ENCODE measurements at places on chromosomes 16 and 17. TPM values are rescaled to one million over a fixed set of nuclear protein-coding genes. Genes with fewer than 3 reads are reported as not detected.

TBC1D3C gene
- total RNA-seq = not detected

PRKAR1A gene
- total RNA-seq = 340 TPM

EFCAB13 gene
- total RNA-seq = 18.8 TPM

ATP2C2 gene
- total RNA-seq = 2.2 TPM

HS3ST4 gene
- total RNA-seq = not detected

DNA sequence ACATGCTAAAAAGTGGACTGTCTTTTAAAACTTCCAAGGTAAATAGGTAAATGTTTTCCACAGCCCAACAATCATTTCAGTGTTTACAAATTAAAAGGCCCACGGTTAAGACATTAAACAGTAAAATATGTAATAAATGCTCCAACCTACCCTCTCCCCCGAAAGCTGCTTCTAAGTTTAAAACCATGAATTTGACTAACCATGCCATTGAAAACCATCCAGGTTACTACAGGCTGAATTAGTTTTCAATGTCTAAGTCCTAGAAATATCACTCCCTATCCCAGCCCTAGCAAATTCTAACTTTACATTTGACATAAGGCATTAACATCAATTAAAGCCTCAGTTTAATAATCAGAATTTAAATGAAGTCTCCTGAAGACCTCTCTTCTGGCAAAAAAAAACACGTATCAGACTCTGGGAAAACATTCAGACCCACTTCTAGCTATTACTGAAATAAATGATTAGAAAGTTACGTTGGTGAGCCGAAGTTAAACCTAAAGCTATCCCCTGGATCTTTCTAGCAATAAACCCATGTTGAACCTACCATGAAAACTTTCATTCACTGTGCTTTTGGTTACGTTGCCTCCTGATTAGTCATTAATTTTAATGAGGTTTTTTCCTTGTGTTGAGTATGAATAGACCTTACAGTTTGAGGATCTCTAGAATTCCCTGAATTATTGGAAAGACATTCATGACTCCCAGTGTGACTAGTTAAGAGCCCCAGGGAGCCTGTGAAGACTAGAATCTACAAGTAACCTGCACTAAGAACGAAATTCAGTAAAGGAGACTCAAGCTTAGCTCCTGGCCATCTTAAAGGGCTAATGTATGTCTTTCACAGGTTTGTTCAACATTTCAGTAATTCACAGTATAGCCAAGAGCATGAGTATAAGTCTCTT, 1.7 kb upstream of the POLG2 start:
- H3K4me3 ChIP-seq = no peak overlapping the region
- H3K4me1 ChIP-seq = peaks cover 26% of the 10 kb centered on the region
- no peak for DNase-seq
- H3K27me3 ChIP-seq = no peaks in the 10 kb centered on the region

GRCh38 chr17:2792366-2793169, 3.7 kb upstream of the RAP1GAP2 start:
- no peaks in the 10 kb centered on the region for H3K27me3 ChIP-seq
- H3K36me3 ChIP-seq = no peaks in the 10 kb centered on the region
- no peak overlapping the region for H3K4me3 ChIP-seq
- no peak for DNase-seq

DNA sequence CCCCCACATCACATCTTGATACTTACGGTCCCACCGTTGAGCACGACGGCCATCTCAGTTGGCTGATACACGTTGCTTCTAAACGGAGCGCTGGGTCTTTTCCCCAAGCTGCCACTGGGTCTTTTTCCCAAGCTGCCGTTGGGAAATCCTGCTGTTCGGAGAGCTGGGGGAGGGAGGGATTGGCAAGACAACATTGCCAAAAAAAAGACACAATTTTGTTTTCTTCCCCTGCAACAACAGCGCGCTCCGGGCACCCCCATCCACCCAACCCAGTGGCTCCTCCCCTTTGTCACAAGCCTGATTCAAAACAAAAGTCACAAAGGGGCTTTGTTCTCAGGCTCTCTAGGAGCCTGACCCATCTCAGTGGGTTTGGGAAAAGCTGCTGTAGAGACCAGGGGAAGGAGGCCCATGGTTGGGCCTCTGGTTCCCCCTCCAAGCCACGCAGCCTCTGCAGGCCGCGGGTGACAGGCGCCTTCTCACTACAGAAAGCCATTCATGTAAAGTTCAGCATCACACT, 22.8 kb downstream of the GPRC5B start:
- H3K4me3 ChIP-seq = no peak overlapping the region
- H3K27ac ChIP-seq = no peak overlapping the region
- DNase-seq = no peak
- H3K4me1 ChIP-seq = no peaks in the 10 kb centered on the region
- H3K27me3 ChIP-seq = no peaks in the 10 kb centered on the region

DNA sequence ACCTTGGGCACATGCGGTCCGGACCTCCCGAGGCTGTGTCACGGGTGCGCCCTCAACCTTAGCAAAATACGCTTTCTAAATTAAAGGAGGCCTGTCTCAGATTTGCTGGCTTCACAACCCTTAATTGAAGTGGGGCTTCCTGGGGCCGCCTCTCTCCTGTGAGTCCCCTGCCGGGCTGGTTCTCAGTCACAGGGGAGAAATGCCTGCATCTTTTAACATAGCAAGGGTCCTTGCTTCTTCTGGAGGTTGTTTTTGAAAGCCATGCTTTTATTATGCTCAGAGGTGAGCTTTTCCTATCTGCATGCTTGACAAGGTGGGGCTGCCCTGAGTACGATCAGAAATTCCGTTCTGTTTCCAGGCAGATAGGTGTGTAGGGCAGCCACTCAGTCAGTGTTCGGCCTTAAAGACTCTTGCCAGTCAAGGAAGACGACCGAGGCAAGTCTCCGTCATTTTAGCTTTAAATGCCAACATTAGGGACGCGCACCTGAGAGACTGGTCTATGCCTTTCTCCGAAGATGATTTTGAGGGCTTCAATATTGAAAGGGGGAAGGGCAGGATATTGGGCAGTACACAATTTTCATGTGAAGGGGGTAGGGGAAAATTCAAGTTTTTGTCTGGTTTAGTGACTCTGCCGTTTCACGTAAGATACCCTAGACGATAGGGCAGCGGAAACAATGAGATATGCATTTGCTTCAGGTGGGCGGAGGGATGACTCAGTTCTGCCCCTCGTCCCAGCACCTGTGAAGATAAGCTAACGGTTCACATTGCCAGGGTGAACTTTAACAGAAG, 5.5 kb upstream of the SLC7A5 start:
- H3K4me1 ChIP-seq = no peaks in the 10 kb centered on the region
- DNase-seq = no peak
- no peak overlapping the region for H3K4me3 ChIP-seq
- H3K36me3 ChIP-seq = no peaks in the 10 kb centered on the region
- H3K27me3 ChIP-seq = peaks cover 5% of the 10 kb centered on the region

DNA sequence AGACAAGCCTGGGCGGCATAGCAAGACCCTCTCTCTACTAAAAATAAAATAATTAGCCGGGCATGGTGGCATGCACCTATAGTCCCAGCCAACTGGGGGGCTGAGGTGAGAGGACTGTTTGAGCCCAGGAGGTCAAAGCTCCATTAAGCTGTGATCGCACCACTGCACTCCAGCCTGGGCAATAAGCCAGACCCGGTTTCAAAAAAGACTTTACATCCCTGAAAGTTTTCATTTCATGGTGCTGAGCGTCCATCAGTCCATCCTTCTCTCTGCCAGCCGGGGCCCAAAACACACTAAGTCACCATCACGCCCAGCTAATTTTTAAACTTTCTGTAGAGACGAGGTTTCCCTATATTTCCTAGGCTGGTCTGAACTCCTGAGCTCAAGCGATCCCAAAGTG, 10.6 kb downstream of the RAB40B start:
- peaks cover 17% of the 10 kb centered on the region for H3K4me1 ChIP-seq
- no peak for DNase-seq
- H3K27me3 ChIP-seq = no peaks in the 10 kb centered on the region
- no peaks in the 10 kb centered on the region for H3K36me3 ChIP-seq
- H3K27ac ChIP-seq = peak overlapping the region; percentile 93

DNA sequence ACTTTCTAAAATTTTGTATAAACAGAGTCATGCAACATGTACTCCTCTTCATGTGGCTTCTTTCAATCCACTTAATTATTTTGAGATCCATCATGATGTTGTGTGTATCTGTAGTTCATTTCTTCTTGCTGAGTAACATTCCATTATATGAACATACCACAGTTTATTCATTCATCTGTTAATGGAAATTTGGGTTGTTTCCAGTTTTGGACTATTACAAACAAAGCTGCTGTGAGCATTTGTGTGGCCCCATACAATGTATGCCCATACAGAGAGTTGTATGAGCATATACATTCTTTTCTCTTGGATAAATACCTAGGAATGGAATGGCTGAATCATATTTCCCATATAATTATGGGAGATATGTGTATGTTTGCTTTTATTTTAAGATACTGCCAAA, 85.6 kb downstream of the CLEC16A start:
- no peak overlapping the region for H3K4me3 ChIP-seq
- H3K4me1 ChIP-seq = no peaks in the 10 kb centered on the region
- H3K36me3 ChIP-seq = peaks cover 11% of the 10 kb centered on the region
- no peak for DNase-seq

DNA sequence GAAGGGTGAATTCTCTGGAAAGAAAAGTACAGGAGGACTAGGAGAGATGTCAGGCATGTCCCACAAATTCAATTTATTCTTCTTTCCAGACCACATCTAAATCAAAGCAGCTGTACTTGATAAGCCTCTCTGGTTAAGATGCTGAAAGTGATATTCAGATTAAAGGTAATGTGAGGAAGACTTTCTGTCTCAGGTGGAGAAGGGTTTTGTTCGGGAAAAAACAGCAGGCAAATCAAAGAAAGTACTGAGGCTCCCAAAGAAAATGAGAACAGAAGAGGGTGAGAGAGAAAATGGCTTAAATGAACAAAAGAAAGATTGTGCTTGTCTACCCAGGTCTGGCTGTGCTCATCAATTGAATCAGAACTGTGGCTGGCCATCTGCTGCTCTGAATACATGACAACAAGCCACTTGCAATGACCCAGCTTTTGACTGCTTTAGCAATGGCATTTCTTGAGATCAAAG, 55.6 kb downstream of the MMD start:
- H3K27me3 ChIP-seq = no peaks in the 10 kb centered on the region
- no peak for DNase-seq
- H3K4me1 ChIP-seq = no peaks in the 10 kb centered on the region
- H3K27ac ChIP-seq = no peak overlapping the region

DNA sequence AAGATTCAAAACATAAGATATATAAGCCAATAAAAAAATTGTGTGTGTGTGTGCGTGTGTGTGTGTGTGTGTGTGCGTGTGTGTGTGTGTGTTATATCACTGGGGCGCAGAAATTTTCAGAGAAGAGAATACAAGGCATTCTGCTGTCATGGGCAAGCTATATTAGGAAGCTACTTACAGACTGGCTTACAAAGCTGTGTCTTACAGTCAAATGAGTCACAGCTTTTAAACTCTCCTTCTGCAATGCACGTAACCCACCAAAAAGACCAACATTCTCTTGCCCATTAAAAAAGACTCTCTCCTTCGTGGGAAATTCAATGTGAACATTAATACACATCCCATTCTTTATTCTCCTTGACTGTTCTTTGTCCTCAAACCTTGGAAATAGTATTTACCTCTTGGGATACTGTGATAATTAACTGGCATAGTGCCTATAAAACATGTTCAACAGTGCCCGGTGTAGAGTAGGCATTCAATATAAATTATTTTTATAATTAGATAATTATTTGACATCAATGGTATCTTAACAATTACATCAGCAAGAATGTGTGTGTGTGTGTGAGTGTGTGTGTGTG, 860.4 kb upstream of the SOX9 start:
- no peaks in the 10 kb centered on the region for H3K36me3 ChIP-seq
- DNase-seq = no peak
- no peak overlapping the region for H3K4me3 ChIP-seq
- H3K27me3 ChIP-seq = no peaks in the 10 kb centered on the region
- no peaks in the 10 kb centered on the region for H3K4me1 ChIP-seq
- H3K27ac ChIP-seq = no peak overlapping the region

GRCh38 chr17:49388692-49389513, 25.8 kb downstream of the PHB1 start:
- no peak for DNase-seq
- H3K36me3 ChIP-seq = no peaks in the 10 kb centered on the region
- H3K4me1 ChIP-seq = no peaks in the 10 kb centered on the region
- H3K27me3 ChIP-seq = no peaks in the 10 kb centered on the region
- no peak overlapping the region for H3K4me3 ChIP-seq

- H3K27me3 ChIP-seq = no peaks in the 10 kb centered on the region
- H3K36me3 ChIP-seq = no peaks in the 10 kb centered on the region
- H3K4me1 ChIP-seq = no peaks in the 10 kb centered on the region
- DNase-seq = no peak
- H3K4me3 ChIP-seq = no peak overlapping the region
- no peak overlapping the region for H3K27ac ChIP-seq
These were observed 86.8 kb downstream of the MSI2 start for GRCh38 chr17:57342963-57343589.

GRCh38 chr16:88069397-88070168, 118.3 kb downstream of the BANP start:
- H3K4me1 ChIP-seq = no peaks in the 10 kb centered on the region
- no peak for DNase-seq
- no peak overlapping the region for H3K4me3 ChIP-seq
- H3K27me3 ChIP-seq = no peaks in the 10 kb centered on the region
- peaks cover 9% of the 10 kb centered on the region for H3K36me3 ChIP-seq

- no peaks in the 10 kb centered on the region for H3K36me3 ChIP-seq
- no peaks in the 10 kb centered on the region for H3K27me3 ChIP-seq
- H3K4me1 ChIP-seq = no peaks in the 10 kb centered on the region
- no peak overlapping the region for H3K4me3 ChIP-seq
- no peak overlapping the region for H3K27ac ChIP-seq
- DNase-seq = no peak
These were observed 109.5 kb downstream of the HS3ST2 start for GRCh38 chr16:22923491-22923890.

DNA sequence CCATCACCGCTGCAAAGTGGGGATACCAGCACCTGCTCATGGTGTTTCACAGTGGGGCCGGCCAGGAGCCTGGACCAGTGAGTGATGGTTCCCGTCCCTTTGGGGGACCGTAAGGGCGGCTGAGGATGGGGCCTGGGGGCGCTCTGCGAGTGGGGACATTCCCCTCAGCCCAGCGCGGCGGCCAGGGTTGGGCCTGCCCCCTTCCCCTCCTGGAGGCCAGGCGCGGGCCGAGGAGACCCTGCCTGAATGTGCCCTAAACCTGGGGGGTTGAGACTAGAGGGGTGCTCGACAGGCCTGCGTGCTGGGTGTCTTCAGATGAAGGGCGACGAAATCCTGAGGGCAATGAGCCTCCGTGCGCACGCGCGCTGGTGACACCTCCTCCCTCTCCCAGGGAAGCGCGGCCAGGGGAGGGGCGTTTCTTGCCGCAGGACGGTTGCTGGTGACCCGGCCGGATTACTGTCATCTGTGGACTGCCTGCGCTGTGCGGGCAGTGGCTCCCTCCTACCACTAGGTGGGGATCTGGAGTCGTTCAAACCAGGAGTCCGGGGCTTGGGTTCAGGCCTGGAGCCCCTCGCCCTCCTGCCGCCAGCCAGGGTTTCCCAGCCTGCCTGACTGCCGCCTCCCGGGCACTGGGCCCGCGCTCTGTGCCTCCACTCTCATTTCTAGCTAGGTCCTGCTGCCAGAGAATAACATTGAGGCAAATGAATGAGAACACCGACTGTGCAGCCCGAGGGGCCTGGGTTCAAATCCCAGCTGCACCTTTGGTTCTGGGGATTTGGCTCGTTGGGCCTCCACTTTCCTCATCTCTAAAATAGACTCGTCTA, 17.1 kb downstream of the TBX2 start:
- H3K27ac ChIP-seq = no peak overlapping the region
- no peaks in the 10 kb centered on the region for H3K36me3 ChIP-seq
- H3K4me3 ChIP-seq = peak overlapping the region; percentile 6
